Esophagus squamous epithelium (tissue), 5 donors: ENCODE measurements at places on chromosomes 5 and 9.

GRCh38 chr5:153784277-153784676 lies 254.4 kb downstream of the FAM114A2 start:
- no peak for DNase-seq

- DNase-seq = no peak
Observed at GRCh38 chr5:179245031-179245430, 100.2 kb downstream of the ADAMTS2 start.

DNA sequence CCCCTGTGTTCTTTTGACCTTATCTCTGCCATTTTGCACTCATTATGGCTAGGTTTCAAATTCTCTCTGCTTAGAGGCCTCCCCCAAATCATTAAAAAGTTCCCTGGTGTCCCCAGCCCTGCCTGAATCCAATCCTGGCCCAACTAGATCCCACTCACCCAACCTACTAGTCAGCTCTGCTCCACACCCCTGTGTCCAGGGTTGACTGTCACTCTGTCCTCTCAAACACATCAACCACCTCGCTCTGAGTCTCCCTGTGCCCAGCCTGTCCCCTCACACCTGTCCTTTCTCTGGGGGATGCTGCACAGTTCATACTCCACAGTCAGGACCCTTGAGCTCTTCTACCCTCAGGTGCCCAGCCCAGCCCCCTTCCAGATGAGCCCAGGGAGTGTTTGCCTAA lies 154.2 kb upstream of the SV2C start:
- DNase-seq = no peak

GRCh38 chr5:172837640-172838039 lies 3.6 kb downstream of the ERGIC1 start:
- no peak for DNase-seq
